ENCODE measurements at places on chromosomes 2 and 18.

DNA sequence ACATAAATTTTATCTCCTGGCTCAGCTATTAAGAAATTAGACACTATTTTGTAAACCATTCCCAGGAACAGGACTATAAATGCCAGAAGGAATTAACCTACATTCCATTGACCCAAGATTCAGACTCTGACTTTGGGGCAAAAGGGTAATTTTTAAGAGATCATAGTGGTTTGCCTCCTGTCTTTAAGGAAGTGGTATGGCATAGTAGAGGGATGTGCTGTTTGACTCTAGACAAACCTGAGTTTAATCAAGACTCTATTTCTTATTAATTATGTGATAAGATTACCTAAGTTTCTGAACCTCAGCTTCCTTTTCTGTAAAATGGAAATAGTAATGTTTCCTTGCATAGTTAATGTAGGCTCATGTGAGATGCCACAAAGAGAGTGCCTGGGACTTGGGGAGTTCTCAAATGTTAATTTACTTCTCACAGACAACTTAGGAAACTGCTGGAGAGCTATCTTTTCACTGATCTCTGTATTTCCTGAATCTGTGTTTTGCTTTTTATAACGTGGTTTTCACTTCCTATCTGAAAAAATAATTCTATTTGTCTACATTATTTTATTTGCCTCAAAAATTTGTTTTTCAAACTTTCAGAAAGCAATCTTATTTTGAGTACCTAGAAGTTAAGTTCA lies 11.9 kb upstream of the SLC40A1 start:
- no peak for DNase-seq

- no peak for DNase-seq
Measured at GRCh38 chr18:39494211-39494896, 1928.8 kb upstream of the CELF4 start.

DNA sequence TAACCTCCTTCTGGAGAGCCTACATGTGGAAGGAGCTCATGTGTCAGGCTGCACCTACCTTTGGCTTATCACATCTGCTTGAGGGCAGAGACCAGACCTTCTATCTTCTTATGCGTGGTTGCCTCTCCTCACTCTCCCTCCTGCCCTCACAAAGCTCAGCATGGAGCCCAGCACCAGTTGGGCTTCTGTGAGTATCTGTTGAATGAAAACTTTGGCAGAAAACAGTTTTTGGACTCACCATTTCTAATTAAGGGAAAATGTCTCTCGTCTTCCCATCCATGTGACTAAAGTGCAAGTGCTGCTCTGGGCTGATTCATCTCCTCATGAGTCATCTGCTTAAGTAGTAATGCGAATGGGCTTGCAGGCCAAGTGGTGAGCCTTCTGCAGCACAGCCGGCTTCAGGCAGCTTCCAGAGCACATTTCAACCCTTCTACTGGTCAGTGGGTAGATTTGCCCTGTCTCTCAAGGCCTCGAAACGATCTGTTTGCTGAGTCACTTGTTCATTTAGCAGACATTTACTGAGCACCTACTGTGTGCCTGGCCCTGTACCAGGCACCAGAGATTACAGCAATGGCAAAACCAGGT lies 102.6 kb downstream of the VSNL1 start:
- DNase-seq = peak; percentile 12

- no peak for DNase-seq
Measured at GRCh38 chr2:37857575-37858399, 67.3 kb upstream of the RMDN2 start.

GRCh38 chr18:69528435-69528834 lies 127.7 kb downstream of the DOK6 start:
- DNase-seq = no peak

GRCh38 chr18:77089723-77090285 lies 42.8 kb downstream of the MBP start:
- DNase-seq = no peak

DNA sequence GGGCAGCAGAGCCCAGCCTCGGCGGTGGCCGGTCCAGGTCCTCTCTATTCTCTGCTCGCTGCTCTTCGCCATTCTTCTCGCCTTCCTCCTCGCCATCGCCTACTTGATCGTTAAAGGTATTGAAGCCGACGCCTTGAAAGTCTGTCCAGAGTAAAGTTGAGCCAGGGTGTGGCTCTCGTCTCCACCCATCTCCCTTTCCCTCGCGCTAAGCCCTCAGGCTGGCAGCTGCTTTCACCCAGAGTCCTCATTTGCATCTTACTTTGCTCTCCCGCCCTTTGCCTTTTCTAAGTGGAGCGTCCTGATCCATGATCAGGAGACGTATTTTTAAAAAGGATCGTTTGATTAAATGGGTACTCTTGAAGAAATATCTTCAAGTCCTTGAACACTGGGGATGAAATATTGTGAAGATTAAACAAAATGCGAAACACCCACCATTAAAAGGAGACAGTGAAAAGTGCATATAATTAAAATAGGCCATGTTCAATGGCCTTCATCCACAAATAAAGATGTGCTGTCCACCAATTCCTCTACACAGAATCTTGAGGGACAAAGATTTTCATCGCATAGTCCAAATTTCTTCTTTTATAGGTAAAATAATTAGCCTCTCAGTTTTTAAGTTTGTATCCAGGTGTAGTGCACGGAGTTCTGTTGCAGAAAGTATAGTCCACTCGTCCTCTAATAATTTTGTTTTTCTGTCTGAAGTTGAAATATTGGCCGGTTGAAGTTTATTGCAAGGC lies 657 bp downstream of the ARL6IP6 start:
- DNase-seq = peak; percentile 47

DNA sequence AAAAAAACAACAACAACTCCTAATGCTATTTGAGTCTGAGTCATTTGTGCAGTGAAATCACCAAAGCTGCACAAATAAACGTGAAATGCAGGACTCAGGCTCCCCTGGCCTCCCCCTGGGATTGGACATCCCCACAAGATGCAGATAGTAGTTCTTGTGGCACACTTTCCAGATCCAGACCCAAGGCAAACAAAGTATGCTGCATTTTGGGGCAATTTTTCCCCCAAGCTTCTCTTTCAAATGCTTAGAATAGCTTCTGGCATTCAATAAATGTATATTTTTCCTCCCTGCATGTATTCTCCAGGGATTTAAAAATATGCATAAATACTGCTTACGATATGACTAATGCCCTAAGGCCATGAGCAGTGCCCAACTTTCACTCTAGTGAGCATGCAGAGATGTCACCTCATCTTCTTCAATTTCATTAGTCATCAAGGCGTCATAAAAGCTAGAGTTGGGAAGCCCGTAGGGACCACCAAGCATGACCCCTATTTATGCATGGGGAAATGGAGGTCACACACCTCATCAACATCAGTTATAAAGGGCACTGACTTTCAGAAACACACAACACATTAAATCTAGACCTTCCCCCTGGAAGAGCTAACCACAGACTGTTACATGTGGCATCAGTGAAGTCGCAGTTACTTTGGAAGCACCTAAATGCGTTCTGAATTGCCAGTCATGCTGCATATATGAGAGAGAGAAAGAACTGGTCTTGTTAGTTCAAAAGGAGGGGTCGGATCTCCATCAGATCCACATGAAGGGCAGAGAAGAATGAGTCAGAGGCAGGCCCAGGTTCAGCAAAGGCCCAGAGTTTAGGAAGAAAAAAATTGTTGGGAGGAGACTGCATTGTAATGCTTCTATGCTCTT lies 374.1 kb downstream of the LPIN1 start:
- DNase-seq = no peak

DNA sequence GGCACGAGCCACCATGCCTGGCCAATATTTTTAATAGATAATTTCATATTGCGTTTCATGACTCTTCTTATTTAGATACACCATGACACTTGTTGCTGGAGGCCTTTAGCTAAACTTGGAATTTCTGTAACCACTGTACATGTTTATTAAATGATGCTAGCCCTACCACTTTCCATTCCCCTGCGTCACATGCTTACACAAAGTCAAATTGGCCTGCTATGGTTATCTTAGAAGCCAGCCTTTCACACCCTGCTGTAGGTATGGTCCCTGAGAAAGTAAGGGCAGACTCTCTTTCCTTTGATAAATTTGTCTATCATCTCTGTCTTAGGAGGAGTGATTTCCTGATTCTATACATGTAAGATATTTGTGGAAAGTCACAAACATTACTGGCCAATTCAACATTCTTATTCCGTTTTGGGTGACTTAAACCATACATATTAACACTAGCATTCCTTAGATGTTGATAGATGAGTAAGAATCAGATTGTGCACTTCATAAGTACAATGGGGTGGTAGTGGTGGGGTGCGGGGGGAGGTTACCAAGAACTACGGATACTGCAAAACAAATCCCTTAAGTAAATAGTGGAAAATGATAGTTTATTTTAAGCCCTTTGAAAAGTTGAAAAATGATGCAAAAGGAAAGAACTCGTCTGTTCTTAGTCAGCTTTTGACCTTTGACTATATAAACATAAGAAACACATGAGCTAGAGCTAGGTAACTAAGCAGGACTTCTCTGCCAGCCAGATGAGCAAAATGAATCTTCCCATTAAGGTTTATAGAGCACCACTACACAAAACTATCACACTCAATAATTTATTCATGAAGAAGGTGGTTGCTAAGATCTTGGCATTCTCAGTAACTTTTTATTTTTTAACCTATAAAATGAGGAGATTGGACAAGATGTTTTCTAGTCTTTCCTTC lies 7.9 kb upstream of the NDUFV2 start:
- peak; percentile 71 for DNase-seq

- DNase-seq = no peak
Measured at GRCh38 chr2:117639401-117639800, 175.1 kb upstream of the DDX18 start.

DNA sequence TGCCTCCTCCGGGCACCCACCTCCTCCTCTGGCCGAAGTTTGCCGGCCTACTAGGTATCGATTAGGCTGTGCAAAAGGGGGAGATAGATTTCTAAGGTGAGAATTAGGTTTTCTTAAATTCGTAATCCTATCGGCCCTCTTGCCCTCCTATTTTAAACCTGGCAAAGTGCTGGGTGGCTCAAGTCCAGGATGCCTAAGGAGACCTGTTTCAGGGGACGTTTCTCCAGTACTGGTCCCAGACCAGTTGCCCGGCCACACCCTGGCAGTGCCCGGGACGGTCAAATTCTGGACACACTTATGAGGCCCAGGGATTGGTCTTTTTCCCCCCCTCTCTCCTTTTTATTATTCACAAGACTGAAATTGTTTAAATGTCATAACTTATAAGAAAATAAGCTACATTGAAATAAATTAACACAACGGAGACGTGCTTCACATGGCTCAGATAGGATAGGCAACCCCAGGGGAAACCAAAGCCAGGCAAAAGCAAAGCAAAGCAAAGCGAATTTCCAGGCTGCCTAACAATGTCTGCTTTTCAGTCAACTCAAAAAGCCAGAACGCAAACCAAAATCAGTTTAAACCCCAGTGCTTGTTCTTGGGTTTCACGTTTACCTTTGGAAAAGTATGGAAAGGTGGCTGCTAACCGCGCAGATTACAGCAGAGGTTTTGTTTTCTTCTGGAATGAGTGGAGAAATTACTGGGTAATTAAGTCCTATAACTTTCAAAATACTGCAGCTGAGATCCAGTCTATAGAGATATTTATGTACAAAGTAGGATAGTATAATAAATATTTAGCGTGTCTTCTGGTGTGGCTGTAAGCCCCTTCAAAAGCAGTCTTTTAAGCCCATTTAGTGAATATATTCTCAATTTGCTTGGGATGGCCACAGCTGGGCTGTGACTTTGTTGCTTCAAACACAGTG lies 3.0 kb downstream of the GBX2 start:
- no peak for DNase-seq

GRCh38 chr2:167406558-167406957 lies 518.3 kb downstream of the XIRP2 start:
- no peak for DNase-seq

DNA sequence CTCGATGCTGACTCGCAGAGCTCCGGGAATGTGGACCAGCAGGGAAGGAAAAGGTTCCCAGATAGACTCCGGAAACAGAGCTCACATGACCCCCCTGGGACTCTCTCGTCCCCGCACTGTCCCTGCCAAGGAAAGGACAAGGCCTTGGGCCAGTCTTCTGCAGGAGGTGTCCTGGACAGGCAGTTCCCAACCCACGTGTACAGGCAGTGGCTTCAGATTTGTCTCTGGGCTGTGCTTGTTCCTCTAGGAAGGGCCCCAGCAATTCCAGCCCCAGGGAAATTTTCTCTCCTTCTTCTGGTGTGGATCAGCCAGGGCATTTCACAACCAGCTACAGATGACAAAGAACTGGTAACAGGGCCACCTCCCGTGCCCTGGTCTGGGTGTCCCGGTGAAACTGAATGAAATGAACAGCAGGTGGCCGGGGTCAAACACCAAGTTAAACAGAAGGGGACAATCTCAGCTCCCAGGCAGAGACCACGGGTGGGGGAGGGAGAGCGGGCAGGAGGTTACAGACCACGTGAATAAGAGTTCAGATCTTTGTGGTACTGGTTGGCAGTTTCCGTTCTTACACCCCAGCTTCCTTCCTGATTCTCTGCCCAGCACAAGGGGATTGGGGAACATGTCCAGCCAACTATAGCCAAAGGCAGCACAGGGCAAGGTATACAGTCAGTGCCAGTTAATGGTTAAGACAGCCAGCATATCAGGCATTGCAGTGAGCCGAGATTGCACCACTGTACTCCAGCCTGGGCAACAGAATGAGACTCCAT lies 52.2 kb upstream of the CAB39 start:
- peak; percentile 54 for DNase-seq

GRCh38 chr2:42513252-42513918 lies 19.6 kb upstream of the KCNG3 start:
- DNase-seq = no peak

DNA sequence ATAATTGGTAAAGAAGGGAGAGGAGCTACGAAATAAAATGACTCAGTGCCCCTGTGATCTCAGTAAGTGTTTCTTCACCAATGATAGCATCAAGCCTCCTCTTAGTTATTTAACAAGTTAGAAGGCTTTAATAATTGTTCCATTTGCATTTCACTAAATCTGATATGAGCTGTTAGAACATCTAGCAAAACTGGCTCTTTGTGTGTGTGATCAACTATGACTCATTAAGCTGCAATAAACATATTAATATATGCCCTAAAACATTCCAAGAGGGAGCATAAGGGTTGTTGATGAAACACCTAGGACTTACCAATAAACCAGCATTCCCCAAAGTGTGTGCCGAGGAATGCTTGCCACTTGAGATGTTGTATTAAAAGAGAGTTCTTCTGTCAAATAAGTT lies 115.2 kb downstream of the OSBPL6 start:
- DNase-seq = no peak

Measured in stimulated activated CD4-positive, alpha-beta T cell treated with anti-CD3 and anti-CD28 coated beads, Interleukin-2, amount 100 ng/mL, for 24 hours (primary cell).